ENCODE measurements at places on chromosomes 16 and 17.

- no peak for DNase-seq
Observed at GRCh38 chr17:73776351-73777130, 132.3 kb upstream of the SDK2 start.

DNA sequence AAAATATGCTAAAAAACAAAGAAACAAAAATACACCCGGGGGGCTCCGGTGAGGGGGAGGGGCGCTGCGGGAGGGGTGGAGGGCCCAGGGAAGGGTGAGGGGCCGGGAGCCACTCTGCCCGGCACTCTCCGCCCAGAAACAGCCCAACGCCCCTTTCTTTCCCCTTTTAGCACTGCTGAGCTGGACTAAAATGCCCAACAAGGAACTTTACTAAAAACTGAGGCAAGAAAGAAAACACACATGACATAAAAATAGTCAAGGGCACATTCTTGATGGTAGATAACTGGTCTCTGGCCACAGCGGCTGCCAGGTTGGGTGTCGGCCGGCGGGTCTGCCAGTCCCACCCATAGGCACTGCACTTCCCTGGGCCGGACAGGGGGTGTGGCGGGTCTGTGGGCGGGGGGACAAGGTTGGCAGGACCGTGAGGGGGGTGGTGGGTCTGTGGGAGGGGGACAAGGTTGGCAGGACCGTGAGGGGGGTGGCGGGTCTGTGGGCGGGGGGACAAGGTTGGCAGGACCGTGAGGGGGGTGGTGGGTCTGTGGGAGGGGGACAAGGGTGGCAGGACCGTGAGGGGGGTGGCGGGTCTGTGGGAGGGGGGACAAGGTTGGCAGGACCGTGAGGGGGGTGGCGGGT, 20.9 kb downstream of the METRNL start:
- DNase-seq = no peak

- DNase-seq = no peak
Observed at GRCh38 chr16:51210087-51210486, 59.0 kb upstream of the SALL1 start.

DNA sequence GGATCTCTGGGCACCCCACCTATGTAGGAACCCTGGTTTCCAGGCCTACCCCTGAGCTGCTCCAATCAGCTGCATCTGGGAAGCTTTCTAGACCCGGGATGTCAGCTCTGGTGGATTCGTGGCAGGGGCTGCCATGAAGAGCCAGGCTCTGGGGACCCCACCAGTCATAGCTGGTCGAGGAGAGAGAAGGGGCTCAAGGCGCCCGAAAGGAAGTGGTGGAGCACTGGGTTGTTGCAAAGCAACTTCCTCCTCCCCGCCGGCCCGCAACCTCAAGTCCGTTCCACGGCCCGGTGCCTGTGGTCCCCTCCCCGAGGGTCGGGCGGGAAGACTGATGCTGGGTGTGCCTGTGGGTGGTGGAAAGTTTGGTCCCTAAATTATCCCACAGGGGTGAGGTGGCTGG, 10.2 kb downstream of the TBKBP1 start:
- no peak for DNase-seq

- DNase-seq = peak; percentile 84
Observed at GRCh38 chr17:77320044-77320440, 179.3 kb downstream of the SEC14L1 start.

DNA sequence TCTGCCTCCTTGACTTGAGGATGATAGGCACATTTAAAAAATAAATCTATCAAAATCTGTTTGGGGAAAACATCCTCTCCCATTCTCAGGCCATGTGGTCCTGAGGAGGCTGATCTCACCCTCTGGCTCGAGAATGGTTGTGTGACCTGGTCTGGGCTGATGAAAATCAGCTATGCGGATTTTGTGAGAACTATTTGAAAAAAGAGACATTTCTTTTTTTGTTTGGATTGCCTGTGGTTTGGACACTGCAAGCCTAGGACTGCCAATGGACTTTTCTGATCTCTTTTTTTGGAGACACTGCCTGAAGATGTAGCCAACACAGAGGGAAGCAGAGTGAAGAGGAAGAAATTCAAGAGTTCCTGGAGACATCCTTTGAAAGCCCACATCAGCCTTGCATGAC, 145.9 kb downstream of the HS3ST3B1 start:
- DNase-seq = no peak

DNA sequence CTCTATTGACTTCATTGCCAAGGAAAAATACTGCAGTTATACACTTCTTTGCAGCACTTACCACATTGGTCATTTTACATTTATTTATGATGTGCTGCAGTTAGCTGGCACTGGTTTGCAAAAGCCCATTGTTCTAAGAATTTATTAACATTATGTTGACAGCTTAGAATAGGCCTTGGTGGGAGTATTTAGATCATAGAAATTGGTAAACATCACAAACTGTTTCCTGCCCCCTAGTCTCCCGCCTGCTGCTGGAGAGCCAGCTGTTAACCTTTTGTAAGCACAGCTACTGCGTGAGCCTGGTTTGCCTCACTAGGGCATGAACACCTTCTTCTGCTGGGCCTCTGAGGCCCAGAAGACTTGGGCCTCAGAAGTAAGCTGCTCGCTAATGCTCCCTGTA, 651.4 kb upstream of the GOT2 start:
- DNase-seq = no peak

- DNase-seq = no peak
Observed at GRCh38 chr16:49440156-49441065, 66.8 kb downstream of the C16orf78 start.

DNA sequence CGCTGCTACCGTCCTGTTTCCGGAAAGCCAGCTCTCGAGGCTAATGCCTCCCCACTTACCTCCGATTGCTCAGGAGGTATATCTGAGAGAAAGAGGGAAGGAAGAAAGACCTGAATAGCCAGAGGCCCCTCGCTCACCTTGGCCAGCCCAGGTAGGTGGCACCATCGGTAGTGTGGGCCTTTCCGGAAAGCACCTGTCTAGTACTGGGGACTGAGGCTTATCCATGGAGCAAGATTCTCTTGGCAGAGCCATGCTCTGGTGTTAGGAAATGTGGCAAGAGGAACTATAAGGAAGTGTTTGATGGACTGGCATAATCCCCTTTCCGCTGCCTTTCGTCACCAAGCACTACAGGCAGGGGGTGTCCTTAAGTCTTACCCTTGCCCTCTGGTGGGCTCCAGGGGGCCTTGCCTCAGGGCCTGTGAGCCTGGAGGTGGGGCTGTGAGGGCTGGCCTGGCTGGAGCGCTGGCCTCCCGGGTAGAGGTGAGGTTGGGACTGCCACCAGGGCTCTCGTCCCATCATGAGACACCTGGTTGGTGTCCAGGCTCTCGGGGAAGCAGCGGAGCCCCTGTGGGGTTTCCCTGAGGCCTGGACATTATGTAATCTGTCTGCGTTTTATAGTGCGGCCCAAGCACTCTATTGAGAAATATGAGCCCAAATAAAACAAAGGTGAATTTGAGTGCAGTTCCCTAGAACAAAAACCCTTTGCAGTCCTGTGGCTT, 2.9 kb downstream of the CMIP start:
- DNase-seq = no peak

GRCh38 chr17:2416010-2416734, 15.3 kb upstream of the MNT start:
- peak; percentile 80 for DNase-seq

DNA sequence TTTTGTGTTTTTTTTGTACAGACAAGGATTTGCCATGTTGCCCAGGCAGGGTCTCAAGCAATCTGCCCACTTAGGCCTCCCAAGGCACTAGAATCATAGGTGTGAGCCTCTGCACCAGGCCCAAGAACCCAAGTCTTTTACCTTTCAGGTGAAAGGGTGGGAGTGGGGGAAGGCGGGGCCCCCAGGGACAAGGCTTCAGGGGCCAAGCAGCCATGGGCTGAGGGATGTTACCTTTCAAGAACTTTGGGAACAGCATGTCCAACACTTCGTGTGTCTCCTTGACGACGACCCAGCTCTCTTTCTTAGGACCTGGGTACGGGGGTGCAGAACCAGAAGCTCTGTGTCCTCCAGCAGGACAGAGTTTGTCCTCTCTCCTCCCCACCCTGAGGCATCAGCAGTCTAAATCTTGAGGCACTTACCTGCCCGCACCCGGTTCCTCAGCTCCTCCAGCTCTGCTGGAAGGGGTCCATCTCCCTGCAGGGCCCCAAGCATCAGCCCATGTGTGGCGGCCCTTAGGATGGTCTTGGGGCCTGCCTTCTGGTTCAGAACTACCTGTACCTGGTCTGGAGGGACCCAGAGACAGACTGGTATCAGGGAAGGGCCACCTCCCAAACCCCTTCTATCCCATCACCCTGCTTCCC, 9.0 kb downstream of the SLC5A2 start:
- no peak for DNase-seq

DNA sequence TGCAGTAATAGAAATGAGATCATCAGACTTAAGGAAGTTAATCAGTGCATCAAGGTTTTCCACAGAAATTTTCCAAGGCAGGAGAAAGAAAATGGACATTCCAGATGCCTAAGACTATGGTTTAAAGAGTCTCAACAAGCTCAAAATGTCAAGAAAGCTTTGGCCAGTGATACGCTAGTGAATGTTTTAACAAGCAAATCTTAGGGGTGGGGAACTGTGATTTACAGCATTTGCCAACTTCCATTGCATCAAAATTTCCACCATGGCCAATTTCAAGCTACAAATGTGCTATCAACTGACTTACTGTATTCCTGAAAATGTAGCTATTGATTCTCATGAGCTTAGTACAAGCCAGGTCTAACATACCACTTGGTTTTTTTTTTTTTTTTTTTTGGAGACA, 82.4 kb upstream of the CLEC3A start:
- no peak for DNase-seq

DNA sequence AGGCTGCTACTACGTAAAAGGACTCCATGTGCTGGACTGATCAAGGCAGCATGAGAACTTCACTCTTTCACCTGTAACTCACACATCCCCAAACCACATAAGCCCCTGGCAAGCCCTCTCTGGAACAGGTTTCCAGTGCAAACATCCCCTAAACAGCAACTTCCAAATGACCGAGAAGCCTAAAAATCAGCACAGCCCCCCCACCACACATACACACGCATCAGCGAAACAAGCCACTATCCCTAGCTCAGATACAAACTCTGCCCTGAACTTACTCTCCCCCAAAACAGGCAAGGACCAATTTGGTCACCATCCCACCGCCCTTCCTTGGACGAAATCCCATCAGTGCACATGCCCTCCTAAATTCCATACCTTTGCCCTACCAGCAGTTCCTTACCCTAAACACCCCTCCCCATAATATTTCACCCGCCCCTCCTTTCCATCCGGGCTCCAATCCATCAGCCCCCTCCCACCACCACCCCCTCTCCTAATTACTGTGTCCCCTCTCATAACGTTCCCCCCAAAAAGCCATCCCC, 735 bp downstream of the LSM12 start:
- no peak for DNase-seq

- no peak for DNase-seq
Observed at GRCh38 chr16:25228372-25228771, 11.6 kb downstream of the AQP8 start.

- no peak for DNase-seq
Observed at GRCh38 chr17:67326440-67326839, 39.9 kb downstream of the PSMD12 start.
